ENCODE measurements at places on chromosomes 7 and 10. TPM values are rescaled to one million over a fixed set of nuclear protein-coding genes. Genes with fewer than 3 reads are reported as not detected.

Gene ABCB4
- 1.3 TPM for total RNA-seq

Gene ELN
- total RNA-seq, result 95.5 TPM

Gene UCN3
- total RNA-seq, result not detected

Gene RBM20
- 4.6 TPM for total RNA-seq

Gene TMEM270
- not detected for total RNA-seq

Gene SH3PXD2A
- total RNA-seq, result 51.3 TPM

Gene STEAP1B
- total RNA-seq, result 2.6 TPM

Gene AKR1D1
- total RNA-seq, result not detected

Gene ANKRD7
- total RNA-seq, result not detected
